Hematopoietic multipotent progenitor cell treated with erythropoietin and hydrocortisone succinate and interleukin-3 and kit ligand, for 17 days (in vitro differentiated cells): ENCODE measurements at places on chromosomes 2 and 18.

GRCh38 chr2:120876526-120877280 lies 141.0 kb downstream of the GLI2 start:
- no peak for DNase-seq

GRCh38 chr2:160575368-160575767 lies 81.8 kb upstream of the RBMS1 start:
- no peak for DNase-seq

- DNase-seq: no peak
These were observed 601.1 kb upstream of the SETBP1 start for GRCh38 chr18:44079606-44080005.

- no peak for DNase-seq
These were observed 84.9 kb upstream of the ST8SIA3 start for GRCh38 chr18:57267368-57267925.

GRCh38 chr2:237156857-237157779 lies 71.4 kb downstream of the COPS8 start:
- DNase-seq: no peak

- no peak for DNase-seq
These were observed 18.8 kb upstream of the TSPYL6 start for GRCh38 chr2:54274781-54275242.

DNA sequence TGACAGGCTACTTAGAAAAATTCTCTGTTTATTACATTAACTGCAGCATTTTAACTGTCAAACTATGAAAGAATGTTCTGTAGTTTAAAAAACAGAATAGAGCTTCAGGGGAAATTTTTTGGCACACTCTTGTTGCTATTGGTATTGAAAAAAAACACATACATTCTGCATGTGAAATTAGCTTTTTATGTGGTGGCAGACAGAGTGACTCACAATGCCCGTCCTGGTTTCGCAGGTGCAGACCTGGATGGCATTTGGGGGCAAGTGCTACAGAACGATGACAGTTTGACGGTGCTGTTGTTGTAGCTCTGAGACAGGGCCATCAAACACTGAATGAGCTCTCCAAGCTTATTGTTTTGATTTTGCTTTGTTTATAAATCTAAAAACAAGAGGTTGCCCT lies 105.0 kb upstream of the MAP3K20 start:
- DNase-seq: no peak

DNA sequence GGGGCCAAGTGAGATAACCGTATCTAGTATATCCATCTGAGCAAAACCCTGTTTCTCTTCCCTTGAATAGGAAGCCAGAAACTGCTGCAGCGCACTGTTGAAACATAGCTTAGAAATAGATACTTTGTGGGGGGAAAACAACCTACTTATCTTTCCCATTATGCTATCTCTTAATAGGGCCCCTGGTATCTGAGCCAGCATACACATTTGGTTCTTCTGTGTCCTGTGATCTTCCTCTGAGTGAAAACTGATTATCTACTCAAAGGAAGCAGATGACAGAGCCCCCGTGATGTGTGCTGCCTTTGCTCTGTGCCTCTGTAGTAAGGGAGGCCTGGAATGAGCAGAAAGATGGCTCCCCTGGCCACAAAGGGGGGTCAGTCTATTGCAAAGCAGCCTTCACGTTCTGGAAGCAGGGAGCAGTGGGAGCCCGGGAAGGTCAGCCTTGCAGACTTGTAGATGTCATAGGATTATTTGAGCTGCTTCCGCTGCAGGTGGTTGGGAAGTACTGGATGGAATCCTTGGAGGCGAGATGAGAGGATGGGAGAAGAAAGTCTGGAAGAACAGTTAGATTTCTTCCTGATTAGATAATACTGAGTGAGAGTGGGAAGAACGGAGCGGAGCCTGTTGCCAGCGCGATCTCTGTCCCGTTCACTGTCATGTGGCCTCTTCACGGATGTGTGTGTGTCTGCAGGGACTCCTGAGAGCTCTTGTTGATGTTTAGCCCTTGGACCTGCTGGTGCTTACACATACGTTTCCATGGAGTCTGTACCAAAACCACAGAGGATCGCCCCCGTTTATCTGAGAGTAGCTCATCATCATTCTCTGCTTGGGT lies 150.1 kb downstream of the AGAP1 start:
- no peak for DNase-seq

GRCh38 chr2:43086451-43087221 lies 139.8 kb downstream of the ZFP36L2 start:
- no peak for DNase-seq

DNA sequence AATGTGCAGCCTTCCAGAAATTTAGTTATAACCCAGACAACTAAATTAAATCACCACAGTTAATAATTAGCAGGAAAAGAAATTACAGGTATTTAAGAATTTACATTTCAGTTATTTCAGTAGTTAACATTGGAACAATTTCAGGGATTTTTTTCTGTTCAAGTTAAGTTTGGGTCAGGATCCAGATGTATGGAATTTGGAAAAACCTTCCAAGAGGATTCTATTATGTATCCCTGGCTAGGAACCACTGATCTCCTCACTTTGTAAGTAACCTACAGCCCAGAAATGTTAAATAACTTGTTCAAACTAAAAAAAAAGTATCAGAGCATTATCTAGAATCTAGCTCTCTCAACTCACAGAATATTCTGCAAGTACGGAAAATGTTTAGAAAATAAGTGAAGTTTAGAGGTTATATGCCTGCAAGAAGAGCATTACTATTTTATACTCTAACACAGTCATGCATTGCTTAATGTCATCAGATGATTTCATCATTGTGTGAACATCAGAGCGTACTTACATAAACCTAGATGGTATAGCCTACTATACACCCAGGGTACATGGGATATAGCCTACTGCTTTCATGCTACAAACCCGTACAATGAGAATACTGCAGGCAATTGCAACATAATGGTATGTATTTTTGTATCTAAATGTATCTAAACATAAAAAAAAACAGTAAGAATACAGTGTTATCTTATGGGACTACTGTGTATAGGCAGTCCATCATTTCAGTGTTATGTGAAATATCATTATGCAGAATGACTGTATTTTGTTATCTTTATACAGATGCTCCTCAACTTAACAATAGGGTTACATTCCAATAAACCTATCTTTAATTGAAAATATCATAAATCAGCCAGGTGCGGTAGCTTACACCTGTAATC lies 6.1 kb downstream of the NCKAP1 start:
- DNase-seq: no peak

DNA sequence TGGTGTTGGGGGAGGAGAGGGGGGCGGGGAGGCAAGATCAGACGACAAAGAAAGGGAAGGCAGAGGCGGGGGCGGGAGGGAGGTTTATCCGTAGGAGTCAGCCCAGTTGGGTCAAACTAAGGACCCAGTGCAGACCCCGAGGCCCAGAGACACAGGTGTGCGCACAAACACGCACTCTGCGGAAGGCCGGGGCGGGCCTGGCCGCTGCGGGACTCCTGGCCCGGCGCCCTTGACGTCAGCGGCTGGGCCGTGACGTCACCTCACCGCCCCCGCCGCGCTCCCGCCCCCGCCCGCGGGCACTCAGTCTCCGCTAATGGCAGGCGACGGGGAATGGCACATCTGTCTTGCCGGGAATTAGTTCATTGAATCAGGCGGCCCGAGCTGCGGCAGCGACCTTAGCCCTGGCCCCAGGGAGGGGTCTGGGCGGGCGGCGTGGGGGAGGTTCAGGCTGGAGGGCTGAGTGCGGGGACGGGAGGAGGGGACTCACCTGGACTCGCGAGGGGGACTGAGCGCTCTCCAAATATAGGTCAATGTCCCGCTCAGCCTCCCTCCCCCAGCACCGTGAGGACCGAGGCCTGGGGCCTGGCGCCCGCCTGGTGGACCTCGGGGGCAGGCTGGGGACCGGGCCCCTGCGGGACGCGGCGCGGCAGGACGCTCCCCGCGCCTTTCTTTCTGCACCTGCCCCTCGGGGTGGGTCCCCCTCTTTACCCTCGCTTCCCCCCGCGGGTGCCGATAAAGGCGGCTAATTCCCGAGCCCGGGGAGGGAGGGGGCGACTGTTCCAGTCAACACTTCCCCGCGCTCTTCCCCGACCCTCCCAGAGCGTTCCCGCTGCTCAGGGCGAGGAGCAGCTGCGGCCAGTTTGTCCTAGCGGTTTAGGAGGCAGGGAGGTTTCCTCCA lies 15.5 kb upstream of the ECEL1 start:
- DNase-seq: no peak

DNA sequence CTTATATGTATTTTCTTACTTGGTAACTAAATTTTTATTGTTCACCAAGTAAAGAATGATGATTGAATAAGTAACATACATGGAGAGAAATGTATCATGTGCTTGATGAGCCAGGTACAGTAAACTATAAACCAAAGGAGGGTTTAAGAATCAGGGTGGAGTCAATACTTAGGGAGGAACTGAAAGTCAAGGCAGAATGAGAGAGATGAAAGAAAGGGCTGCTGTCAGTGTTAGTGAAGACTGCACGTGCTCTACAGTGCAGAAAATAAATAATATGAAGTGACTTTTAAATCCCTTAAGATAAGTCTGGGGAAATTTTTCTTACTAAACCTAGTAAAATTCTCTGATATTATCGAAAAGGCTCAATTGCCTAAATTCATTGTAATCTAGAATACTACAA lies 986.0 kb downstream of the DSC3 start:
- DNase-seq: no peak

DNA sequence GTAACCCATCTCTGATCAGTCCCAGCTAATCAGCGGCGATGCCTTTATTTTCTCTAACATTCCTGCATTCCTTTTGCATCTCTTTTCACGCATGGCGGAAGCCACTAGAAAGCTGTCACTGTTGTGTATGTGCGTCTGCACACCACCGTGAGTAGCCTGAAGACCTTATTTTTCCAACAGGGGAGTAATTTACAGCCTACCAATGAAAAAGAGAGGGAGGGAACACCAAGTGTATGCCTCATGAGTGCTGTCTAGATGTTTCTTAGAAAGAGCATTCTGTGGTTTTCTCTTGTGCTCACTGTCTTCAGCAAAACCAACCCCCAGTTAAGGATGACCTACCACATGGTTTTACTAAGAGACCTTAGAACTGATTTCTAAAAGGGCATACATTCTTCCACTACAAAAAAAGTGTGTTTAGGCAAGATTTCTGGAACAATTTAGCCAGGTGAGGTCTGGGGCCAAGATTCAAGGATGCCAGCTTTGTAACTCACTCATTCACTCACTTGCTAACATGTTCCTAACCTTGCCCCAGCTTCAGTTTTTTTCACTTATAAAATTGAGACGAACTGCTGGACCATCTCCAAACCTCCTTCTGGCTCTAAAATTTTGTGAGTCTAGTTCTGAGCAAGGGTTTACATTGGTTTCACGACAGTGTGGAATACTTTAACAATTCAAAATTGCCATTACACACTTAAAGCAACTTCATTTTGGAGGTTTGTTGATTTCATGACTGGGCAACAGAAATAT lies 51.4 kb downstream of the BCL2 start:
- no peak for DNase-seq

DNA sequence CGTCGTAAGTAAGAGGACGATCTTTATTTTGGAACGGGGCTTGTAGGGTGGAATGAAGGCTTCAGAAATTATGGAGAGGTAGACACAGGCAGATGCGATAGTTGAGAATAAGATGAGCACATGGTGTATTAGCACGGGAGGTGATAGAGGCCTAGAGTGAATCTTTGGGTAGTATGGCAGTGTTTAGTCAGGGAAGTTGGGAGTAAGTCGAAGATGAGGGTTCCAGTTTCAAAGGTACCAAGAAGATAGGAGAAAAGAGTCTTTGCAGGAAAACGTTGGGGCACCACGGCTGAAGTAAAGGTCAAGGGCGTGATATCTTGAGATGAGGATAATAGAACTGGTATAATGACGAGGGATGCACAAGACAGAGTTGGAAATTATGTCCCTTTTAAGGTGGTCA lies 654 bp downstream of the PIK3C3 start:
- peak; percentile 46 for DNase-seq

GRCh38 chr2:177573120-177573519 lies 180.5 kb downstream of the AGPS start:
- no peak for DNase-seq

GRCh38 chr2:166792808-166793207 lies 95.5 kb upstream of the XIRP2 start:
- DNase-seq: no peak

- DNase-seq: no peak
These were observed 1631.7 kb downstream of the DPP10 start for GRCh38 chr2:116074161-116074560.

DNA sequence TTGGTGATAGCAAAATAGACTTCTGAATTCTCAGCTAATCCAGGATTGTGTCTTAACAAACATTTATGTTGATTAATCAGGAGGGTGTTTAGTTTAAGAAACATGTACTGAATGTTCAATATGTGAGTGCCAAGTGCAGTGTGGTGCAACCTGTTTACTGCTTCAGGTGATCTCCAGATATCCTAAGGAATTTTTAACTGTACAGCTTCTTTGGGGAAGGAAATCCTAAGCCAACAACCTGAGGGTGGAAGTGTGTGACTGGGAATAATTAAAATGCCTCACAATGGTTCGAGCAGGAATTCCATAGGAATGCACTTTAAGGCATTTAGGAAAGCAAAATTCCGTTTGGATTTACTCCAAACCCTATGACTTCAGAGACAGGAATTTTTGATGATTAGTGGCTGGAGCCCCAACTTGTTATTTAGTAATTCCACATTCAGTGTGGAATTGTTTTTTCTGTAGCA lies 16.4 kb downstream of the CRIM1 start:
- DNase-seq: no peak

DNA sequence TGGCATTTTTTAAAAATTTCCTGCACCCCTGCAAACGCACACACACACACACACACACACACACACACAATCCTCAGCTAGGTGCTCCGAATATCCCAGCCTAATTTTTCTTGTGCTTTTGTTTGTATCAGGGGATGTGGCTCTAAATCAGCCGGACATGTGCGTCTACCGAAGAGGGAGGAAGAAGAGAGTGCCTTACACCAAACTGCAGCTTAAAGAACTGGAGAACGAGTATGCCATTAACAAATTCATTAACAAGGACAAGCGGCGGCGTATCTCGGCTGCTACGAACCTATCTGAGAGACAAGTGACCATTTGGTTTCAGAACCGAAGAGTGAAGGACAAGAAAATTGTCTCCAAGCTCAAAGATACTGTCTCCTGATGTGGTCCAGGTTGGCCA lies 1.8 kb downstream of the HOXD13 start:
- DNase-seq: no peak

DNA sequence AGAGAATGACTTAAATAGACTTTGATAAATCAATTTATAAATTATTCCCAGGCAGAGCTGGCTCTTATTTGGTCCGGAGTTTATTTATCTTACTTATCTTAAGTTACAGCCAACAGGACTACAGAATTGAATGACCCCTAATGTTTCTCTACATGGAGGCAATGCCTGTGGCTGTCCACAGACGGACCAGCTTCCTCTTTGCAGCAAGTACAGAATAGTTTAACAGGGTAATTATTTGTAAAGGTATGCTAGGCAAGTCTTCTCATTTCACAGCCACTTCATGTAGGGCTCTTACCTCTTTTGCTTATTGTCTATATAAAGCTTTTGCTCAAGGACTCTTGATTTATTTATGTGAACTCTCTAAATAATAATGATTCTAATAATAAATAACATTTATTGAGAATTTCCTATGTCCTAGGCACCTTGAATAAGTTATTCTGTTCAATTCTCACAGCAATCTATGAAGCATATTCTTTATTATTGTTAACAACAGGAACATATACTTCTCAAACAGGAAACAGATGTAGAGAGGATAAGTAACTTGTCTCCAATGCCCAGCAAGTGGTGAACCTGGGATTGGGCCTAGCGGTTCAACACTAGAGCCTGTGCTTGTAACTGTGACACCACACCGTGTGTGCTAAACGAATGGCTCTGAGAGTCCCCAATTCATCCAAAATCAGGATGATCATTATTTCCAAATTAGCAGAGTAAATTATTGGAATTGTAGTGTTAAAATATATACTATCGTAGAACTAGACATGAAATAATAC lies 58.8 kb upstream of the NXPH2 start:
- no peak for DNase-seq
